ENCODE measurements at places on chromosomes 11 and 22. TPM values are rescaled to one million over a fixed set of nuclear protein-coding genes. Genes with fewer than 3 reads are reported as not detected.

The ELFN2 gene
- total RNA-seq = not detected

The PGA3 gene
- 1.8 TPM for total RNA-seq

The PATE4 gene
- not detected for total RNA-seq

The OR9Q1 gene
- total RNA-seq = not detected

The DEFB131B gene
- total RNA-seq = not detected

The SGSM1 gene
- 11.1 TPM for total RNA-seq

All from thoracic aorta (tissue), 2 donors.